ENCODE measurements at places on chromosomes 1 and 21.

- peak; percentile 40 for DNase-seq
Observed at GRCh38 chr1:15249081-15249480, 2.1 kb downstream of the FHAD1 start.

DNA sequence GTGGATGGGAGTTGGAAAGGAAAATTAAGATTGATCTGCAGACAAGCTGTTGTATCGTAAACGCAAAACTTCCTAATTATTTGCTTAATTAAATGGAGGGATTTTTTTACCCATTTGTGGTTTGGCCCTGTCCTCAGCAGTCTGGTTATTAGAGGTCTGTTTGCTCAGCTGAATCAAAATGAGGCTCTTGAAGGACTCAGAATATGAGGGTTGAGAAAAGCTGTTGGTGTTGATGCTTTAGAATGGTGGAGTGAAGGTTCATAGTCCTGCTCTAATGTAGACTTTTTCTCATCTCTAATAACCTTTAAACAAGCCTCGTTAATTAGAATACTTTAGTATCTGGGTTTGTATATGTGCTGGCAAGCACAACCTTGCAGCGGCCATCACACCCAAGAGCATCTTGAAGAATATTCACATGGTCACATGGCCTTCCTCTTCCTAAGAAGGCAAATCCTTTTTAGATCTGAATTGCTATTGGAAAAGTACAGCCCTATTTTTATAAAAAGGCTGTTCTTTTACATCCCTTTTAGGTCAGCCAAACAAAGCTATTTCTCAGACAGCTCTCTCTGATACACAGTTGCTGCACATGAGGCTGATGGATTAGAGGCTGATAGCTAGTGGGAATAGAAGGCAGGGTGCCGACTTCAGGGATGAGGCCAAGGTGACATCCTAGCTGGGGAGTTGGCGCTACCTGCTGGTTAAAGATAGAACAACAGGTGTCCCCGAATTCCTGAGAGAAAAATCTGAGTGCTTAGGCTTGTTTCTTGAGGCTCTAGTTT, 53.8 kb downstream of the MACF1 start:
- peak; percentile 65 for DNase-seq

DNA sequence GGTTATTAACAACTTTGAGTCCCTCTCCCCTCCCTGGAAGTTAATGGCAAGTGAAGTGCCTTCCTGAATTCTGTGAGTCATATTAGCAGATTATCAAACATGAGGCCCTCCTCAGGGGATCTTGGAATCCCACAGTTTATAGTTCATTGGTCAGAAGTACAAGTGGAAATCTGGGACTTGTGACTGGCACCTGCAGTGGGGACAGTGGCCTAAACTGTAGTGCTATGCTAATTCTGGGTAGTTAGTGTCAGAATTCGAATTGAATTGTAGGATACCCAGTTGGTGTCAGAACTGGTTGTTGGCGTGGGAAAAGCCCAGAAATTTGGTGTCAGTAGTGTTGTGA, 26.2 kb downstream of the ZYG11B start:
- DNase-seq, result no peak

GRCh38 chr1:77313491-77313890, 31.7 kb downstream of the AK5 start:
- peak; percentile 5 for DNase-seq

DNA sequence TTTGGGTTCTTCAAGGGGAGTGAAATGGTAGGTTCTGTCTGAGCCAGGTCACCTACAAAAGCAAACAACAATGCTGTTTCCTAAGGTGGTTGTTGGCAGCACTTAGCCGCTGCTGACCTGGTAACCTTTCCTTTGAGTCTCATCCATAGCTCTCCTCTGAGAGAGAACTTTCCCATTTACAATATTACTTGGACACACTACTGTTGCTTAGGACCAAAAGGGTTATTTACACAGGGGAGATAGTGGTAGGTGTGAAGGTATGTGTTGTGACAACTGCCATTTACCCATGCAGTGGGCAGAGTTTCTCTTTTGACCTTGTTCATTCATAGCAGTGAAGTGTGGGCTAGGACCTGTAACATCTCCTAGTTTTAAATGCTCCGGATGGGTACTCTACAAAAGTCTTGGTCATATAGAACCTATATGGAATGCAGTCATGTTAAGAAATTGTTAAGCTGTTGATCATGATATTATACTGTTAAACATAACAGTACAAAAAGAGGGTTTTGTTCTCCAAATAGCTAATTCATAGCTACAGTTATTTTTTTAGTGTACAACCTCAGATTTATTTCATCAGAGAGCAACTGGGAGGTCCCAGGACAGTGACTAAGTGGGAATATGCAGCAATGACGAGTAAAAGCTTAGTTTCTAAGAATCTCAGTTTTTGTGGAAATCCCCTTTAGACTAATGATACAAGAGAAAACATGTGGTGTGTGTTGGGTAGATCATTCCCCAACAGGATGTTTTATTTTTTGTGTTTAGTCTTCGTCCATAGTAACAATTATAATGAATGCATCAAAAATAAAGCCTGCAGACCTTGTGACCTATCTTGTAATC, 219.7 kb downstream of the NFIA start:
- DNase-seq, result no peak

GRCh38 chr1:218397752-218398339, 52.7 kb downstream of the TGFB2 start:
- DNase-seq, result no peak

- DNase-seq, result peak; percentile 37
Observed at GRCh38 chr1:206935491-206936067, 10.7 kb downstream of the PIGR start.

All from activated CD4-positive, alpha-beta T cell treated with anti-CD3 and anti-CD28 coated beads, Interleukin-2, amount 50 U/mL, for 1 hour (primary cell).